ENCODE measurements at places on chromosomes 1 and 21. TPM values are rescaled to one million over a fixed set of nuclear protein-coding genes. Genes with fewer than 3 reads are reported as not detected.

DNA sequence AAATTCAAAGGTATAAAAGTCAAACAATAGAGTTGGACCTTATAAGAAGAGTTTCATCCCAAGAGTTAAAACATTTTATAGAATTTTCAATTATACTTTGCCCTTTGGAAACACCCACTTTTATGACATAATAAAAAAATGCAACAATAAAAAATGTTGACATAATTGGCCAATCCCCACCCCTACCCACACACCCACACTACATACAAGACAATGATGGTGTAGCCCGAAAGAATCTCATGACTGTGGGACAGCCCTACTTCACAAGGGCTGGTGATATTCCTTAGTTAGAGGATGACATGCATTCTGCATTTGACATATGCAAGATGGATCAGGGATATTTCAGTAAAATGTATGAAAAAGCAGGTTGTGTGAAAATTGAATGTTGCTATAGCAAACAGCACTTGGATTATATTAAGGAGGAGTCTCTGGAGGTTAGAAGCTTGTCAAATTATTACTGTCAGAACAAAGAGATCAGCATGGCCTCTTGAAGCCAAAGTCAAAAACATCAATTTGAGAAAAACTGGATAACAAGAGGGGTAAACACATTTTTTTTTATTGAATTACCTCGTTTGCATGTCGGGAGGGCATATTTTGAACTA lies 133.0 kb upstream of the SAMSN1 start:
- DNase-seq = no peak

DNA sequence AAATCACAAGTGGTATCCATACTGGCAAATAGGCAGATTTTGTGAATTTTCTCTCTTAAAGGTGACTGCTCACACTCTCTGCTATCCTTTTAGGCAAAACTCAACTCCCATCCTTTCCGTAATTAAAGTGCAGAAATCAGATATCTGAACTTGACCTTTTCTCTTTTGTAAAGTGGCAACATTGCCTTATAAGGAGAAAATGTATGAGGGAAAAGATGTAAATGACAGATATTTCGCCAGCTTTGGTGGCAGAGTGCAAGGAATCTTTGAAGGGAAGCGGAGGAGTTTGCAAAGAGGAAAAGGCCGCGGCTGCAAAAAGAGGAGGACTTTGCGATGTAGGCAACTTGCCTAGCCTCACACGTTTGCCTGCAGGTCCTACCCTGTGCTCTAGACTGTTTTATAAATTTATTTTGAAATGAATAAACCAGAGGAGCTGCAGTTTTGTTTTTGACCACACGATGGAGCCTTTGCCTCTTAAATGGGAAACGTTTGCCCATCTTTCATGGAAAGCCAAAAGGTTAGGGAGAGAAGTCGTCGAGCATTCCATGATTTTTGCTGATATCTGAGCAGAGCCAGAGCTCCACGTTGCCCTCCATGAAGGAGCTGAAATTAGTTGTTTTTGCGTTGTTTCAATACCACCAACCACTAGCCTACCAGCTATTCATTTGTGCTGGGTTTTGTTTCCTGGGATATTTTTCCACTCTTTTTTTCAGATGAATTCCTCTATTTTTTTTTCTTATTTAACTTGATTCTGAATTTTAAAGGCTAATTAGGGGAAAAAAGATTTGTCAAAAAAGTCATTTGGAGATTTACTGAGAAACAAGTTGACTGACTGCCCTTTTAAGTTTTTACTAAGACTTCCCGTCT lies 242.3 kb downstream of the LMX1A start:
- DNase-seq = no peak

DNA sequence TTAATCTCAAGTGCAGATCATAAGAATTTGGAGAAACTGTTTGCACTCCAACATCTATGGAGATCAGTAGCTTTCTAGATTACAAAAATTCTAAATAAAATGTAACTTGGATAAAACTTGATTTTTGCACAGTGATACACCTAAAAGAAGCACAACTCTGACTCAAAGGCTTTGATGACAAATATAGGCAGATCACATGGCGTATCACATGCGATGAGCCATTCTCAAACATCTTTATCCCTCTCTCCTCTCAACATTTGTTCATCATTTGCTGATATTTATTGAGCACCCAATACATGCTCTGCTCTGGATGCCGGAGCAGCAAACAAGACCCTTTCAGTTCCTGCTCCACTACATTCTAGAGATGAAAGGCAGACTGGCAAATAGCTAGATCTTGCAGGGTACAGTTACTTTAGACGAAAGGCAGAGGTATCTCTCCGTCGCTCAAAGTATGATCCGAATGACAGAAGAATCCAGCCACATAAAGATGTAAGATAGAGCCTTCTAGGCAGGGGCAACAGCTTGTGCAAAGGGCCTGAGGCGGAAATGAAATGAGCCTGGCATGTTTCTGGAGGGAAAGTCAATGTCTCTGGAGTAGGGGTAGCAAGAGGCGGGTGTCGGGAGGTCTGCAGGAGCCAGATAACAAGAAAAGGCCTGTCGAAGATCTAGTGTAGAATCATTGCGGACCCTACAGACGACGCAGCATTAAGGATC lies 145.8 kb upstream of the ERRFI1 start:
- DNase-seq = no peak

GRCh38 chr1:26023826-26024225 lies 2.3 kb downstream of the EXTL1 start:
- DNase-seq = no peak

DNA sequence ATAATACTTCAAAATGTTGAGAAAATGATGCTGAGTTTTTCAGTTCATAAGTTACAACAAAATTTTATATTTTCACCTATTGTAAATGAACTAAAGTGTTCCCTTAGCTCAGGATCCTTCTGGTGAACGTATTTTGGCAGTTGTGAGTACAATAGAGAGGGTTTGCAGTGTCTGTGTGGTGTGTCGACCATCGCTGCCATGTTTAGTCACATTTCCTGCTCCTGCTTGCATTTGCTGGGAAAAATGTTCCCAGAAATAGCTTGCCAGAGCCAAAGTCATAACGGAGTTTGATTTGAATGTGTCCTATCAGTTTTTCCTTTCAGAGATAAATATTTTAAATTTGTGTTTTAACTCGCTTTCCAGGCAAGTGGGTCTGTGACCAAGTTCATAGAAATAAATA lies 117.1 kb upstream of the COL6A1 start:
- DNase-seq = no peak

DNA sequence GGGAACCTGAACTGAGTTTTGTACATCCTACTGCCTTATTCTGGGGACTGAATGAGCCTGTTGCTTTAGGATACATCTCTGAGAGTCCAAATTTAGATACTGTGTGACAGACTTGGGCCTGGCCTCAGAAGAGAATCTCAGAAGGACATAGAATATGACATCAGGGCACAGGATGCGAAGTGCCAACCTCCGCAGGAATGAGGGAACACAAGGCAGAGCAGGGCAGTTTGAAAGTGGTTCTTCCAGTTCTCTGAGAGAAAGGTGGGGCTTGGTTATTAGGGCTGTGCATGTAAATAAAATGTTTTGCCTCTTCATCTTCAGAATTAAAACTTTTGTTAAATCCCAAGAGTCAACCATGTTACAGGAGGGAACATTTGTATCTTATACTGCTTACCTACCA lies 23.1 kb downstream of the TRAF5 start:
- DNase-seq = no peak

DNA sequence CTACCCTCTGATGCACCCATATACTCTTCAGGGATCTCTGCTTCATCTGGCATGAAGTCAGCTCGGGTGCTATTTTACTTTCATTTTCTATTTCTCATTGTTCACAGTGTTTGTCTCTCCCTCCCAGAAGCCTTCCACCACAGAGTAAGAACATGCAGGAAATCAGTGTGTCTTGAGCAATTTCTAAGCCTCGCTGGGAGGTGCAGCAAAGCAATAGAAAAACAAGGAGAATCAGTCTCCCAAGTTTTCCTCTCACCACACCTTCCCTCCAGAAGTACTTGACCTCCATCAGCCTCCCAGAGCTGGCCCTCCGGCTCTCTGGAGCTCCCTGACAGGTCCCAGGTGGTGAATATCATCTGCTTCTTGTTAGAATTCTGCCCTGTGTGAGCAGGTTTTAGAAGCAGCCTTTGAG lies 594.7 kb upstream of the CAMK1G start:
- DNase-seq = peak; percentile 54

GRCh38 chr1:175073061-175073460 lies 5.4 kb downstream of the TNN start:
- DNase-seq = no peak

- no peak for DNase-seq
These were observed 115.8 kb downstream of the VPS13D start for GRCh38 chr1:12345350-12346217.

DNA sequence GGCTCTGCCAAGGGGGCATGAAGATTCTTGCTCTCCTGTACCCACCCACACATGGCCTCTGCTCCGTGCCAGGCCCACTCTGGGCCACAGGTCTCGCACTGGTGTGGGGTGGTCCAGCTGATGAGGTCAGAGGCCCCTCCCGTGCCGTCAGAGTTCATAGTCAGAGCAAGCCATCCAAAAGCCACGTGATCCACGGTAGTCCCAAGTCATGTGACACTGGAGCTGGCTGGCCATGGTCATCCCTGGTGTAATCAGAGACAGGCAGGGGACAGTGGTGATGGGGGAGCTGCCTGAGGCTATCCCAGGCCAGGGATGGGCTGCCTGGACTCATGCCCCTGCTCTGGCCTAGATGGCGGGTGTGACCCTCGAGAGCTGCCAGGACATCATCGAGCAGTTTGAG lies 10.5 kb downstream of the PLCH2 start:
- DNase-seq = no peak

DNA sequence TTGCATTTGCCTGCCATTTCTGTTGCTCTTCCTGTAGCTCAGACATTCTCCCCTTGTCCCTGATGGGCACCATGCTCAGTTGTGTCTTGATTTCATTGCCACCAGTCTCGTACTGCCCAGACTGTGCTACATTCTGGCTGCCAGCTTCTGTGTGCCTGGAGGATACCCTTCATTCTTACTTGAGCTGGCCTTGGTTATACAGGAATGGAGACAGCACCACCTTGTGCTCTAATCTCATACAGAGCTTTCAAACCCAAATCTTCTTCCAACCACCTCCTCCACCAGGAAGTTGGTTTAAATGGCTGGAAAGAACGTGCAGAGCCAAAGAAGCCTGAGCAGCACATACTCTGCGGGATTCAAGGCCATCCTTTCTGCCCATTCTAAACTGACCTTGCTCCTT lies 165.3 kb downstream of the SLC35F3 start:
- no peak for DNase-seq

- no peak for DNase-seq
These were observed 15.8 kb downstream of the SNX7 start for GRCh38 chr1:98677288-98677687.

- DNase-seq = no peak
These were observed 31.3 kb downstream of the SLC1A7 start for GRCh38 chr1:53111073-53111556.

DNA sequence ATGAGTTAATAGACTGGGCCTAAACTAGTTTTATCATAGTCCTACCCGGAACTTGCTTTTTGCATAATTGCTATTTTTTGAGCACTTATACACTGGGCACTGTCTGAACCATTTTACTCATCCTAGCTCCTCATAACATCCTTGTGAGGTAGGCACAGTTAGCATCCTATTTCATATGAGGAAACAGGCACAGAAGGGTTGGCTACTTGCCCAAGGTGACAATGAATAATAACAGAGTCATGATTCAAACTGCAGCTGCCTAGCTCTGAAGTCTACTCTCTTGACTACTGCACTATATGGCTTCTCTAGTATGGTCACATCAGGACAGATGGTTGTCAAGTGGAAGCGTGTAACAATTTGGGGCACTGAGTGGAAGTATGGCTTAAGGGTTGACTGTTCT lies 18.2 kb upstream of the RC3H1 start:
- no peak for DNase-seq

- DNase-seq = peak; percentile 47
These were observed 30.6 kb upstream of the LCE5A start for GRCh38 chr1:152479792-152480595.

DNA sequence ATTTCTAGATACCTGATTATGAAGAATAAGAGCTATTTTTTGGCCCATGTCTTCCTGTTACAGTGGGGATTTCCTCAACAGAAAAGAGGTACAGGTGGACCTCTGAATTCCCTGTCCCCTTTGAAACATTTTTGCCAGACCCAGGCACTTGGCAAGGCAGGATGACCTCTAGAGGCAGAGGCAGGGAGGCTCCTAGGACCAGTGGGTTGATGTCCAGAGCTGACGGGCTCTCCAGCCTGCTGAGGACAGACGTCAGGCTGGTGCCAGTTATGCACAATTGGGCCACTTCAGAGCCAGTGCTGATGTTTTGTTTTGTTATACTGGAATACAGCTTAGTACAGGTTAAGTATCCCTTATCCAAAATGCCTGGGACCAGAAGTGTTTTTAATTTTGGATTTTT lies 18.5 kb upstream of the A3GALT2 start:
- DNase-seq = no peak

- DNase-seq = no peak
These were observed 413.9 kb downstream of the DUSP10 start for GRCh38 chr1:221327954-221328353.

- DNase-seq = no peak
These were observed 71.7 kb upstream of the WDR26 start for GRCh38 chr1:224506141-224506814.

DNA sequence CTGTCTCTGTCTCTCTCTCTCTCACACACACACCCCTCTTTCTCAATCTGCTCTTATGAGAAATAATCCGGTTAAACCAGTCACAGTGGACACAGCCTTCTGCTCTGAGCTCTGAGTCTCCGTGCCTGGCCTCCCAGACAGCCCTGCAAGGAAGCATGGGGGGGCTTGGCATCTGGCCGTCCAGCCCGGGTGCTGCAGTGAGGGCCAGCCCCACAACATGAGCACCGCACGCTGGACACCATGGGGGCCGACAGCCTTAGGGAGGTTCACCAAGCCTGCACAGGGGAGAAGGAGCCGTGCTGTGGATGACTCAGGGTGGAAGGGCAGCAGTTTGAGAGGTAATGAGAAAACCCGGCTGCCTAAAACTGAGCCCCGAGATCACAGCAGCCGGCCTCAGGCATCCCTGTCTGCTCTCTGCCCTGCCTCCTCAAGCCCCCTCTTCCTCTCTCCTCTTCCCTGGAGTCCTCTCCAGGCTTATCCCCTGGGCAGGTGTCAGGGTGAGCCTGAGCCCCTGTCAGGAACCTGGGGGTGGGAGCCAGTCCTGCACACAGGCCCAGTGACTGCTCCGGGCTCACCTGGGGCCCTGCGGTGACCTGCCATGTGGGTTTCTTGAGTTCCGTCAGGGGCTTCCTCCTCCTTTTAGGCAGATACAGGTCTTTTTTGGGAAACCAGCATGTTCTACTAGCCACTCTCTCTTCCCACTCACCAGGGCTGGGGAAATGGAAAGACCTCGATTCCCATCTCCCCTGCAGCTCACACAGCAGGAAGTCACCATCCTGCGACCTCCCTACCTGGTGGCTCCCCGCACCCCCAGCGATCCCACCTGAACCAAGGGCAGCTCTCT lies 92.8 kb downstream of the ITPKB start:
- DNase-seq = no peak

GRCh38 chr1:59697150-59697800 lies 117.5 kb upstream of the HOOK1 start:
- DNase-seq = no peak

- DNase-seq = no peak
These were observed 9.9 kb upstream of the KLHDC7A start for GRCh38 chr1:18470671-18471355.

- DNase-seq = no peak
These were observed 22.0 kb downstream of the MRPL37 start for GRCh38 chr1:54221867-54222484.

- no peak for DNase-seq
These were observed 45.3 kb upstream of the RGS1 start for GRCh38 chr1:192530254-192530653.

Gene NBPF8
- total RNA-seq = 31.7 TPM

Gene RHD
- not detected for total RNA-seq

Gene S100A16
- not detected for total RNA-seq

Gene SGIP1
- not detected for total RNA-seq

Gene OR10Z1
- not detected for total RNA-seq

Gene FOXE3
- not detected for total RNA-seq

Gene UMODL1
- total RNA-seq = 0.30 TPM

Gene TNFRSF18
- total RNA-seq = 11.4 TPM
